ENCODE measurements at places on chromosomes 5 and 9. TPM values are rescaled to one million over a fixed set of nuclear protein-coding genes. Genes with fewer than 3 reads are reported as not detected.

CYLC2 gene
- total RNA-seq = not detected

QRFP gene
- total RNA-seq = not detected

PIP5KL1 gene
- total RNA-seq = 0.28 TPM

LCN2 gene
- total RNA-seq = not detected

RAD23B gene
- 126 TPM for total RNA-seq

FLT4 gene
- under 0.01 TPM for total RNA-seq

SET gene
- 182 TPM for total RNA-seq

SPINK7 gene
- total RNA-seq = not detected

SHC3 gene
- 13.9 TPM for total RNA-seq

SGCD gene
- 10.6 TPM for total RNA-seq

RIMOC1 gene
- total RNA-seq = 10.3 TPM

TSC1 gene
- total RNA-seq = 44.2 TPM

C6 gene
- under 0.01 TPM for total RNA-seq

ELAVL2 gene
- 0.28 TPM for total RNA-seq

CATSPER3 gene
- under 0.01 TPM for total RNA-seq

WDR31 gene
- total RNA-seq = 0.28 TPM

CHSY3 gene
- total RNA-seq = 1.4 TPM

TAL2 gene
- not detected for total RNA-seq
